ENCODE measurements at places on chromosomes 1 and 21.
A peak's percentile ranks its signal among the peaks of the same experiment; 100 is the strongest.

GRCh38 chr1:43285269-43285990 is at the start of gene C1orf210:
TSS of gene C1orf210 (minus strand) at chr1:43285581. CDS start at chr1:43283270, 2,311 bp downstream.
- DNase-seq = peak; percentile 58

GRCh38 chr21:20108976-20109540 is 889.2 kb upstream of the NCAM2 start:
- DNase-seq = no peak

DNA sequence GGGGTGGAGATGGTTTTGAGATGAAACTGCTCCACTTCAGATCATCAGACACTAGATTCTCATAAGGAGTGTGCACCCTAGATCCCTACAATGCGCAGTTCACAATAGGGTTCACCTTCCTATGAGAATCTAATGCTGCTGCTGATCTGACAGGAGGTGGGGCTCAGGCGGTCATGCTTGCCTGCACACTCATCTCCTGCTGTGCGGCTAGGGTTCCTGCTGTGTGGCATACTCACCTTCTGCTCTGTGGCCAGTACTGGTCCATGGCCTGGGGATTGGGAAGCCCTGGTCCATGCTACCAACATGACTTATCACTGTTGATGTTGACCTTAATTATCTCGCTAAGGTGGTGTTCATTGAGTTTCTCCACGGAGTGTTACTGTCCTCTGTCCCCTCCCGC is 144.5 kb downstream of the NAV1 start:
- DNase-seq = no peak

DNA sequence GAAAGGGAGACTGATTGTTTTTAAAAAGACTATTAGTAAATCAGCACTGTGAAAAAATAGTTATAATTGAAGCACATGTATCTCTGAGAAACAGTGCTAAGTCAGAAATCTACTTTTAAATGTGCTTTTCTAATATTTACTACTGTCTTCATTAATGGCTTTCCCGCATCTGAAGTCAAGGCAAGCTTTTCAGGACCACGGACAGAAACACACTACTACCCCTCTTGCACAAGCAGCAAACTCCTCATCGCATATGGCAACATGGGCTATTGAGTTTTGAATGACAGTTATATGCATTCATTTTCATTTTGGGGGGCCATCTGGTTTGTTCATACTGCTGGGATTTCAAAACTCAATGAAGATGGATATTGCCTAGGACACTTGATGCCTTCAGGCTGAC is 433.4 kb upstream of the CAMK1G start:
- DNase-seq = peak; percentile 12

- no peak for DNase-seq
These were observed 3.2 kb downstream of the UHMK1 start for GRCh38 chr1:162500805-162501204.

DNA sequence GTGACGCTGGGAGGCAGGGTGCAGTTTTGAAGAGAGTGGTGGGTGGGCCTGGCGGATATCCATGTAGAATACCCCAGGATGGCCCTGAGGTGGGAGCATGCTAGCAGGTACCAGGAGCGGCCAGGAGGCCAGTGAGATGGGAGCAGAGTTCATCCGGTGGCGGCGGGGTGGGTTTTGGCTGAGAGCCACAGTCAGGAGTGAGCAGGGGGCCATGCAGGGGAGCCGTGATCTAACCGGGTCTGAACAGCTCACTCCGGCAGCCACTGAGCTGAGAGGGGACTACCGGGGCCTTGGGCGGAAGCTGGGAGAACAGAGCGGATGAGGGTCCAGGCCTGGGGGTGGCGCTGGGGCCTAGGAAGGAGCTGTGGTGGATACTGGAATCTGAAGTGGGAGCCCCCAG is 47.6 kb upstream of the LRP8 start:
- DNase-seq = no peak

GRCh38 chr21:42737951-42738590 is 84.7 kb downstream of the PDE9A start:
- peak; percentile 61 for DNase-seq

DNA sequence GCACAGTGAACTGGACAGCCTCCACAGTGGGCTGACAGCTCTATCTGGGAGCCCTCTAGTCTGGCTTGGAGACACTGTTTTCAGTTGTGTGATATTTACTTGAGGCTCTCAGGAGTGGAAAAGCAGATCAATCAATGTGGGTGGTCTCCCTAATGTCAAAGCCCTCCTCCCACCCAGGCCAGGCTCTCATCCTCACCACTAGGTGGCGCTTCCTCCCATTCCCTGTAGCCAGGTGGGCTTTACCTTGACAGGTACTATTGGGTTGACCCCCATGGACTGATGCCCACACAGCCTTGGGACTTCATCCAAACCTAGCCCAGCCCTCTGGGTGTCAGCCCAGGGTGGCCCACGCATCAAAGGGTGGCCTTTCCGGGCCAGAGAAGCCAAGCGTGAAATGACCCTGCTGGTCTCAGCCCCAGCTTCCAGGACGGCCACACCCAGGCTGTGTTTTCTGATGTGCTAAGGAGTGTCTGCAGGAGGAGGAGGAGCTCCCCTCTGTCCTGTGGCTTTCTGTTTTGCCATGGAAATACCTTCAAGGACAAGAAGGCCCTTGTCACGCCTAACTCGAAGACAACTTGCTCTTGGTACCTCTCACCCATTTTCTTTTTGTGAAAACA is 54.0 kb downstream of the CLIC6 start:
- peak; percentile 48 for DNase-seq

GRCh38 chr1:245528258-245528635 is 373.5 kb downstream of the KIF26B start:
- no peak for DNase-seq

- no peak for DNase-seq
These were observed 157.2 kb downstream of the TGFB2 start for GRCh38 chr1:218502383-218502782.

DNA sequence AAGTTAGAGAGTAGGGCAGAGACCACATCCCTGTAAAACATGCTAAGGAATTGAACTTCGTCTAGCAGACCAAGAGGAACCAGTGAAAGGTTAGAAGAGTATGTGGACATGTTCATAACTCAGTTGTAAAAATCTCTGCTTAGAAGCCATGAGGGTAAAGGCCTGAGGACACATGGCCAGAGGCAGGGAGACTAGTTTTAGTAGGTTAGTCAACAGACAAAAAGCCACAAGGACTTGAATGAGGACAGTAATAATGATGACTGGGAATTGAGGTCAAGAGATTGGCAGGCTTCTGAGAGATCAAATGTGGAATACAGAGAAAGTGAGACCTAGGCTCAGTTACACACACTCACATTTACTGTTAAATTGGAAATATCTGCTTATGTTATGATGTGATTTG is 205.5 kb upstream of the HOOK1 start:
- DNase-seq = no peak

GRCh38 chr1:153670257-153670858 is 435 bp downstream of the ILF2 start:
- no peak for DNase-seq

GRCh38 chr1:170776252-170776651 is 112.3 kb downstream of the PRRX1 start:
- no peak for DNase-seq
